Naive thymus-derived CD4-positive, alpha-beta T cell (primary cell): ENCODE measurements at places on chromosomes 4 and X. TPM values are rescaled to one million over a fixed set of nuclear protein-coding genes. Genes with fewer than 3 reads are reported as not detected.

The UBA6 gene
- 43.9 TPM for total RNA-seq

DNA sequence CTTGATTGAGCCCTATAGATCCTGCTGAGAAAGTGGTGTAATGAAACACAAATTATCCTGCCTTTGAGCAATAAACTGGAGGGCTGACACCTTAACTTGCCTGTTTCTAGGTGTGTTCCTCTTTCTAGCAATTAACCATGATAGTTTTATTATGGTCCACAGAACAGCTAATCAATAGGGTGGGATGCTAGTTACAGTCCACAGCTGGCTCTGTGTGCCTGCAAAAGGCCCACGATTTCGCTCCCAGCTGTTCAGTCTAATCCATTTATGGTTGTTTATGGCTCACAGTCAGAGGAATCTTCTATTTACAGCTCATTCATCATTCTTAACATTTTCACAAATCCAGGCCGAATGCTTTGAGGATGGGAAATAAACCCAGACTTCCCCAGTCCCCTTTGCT is 674.9 kb downstream of the SMARCA1 start:
- H3K4me3 ChIP-seq, result no peak overlapping the region
- H3K36me3 ChIP-seq, result no peaks in the 10 kb centered on the region
- no peak for DNase-seq
- no peak overlapping the region for H3K27ac ChIP-seq
- H3K4me1 ChIP-seq, result no peaks in the 10 kb centered on the region

The TMSB15C gene
- total RNA-seq, result 4.6 TPM

DNA sequence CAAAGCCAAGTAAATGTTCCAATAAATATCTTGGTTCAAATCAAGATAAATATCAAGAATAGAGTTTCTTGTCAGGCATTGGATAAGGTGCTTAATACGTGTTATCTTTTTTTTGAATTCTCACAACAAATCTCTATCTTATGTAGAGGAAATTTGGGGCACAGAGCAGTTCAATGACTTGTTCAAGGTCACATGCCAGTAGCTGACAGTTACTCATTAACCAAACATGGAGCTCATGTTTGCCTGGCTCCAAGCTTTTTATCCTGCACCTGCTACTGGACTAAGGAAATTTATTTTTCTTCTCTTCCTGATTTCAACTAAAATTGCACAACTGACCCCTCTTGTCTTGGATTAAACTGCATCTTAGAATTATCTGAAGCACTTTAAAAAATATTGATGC is 76.3 kb downstream of the ATP10D start:
- no peak for DNase-seq
- no peak overlapping the region for H3K27ac ChIP-seq
- no peaks in the 10 kb centered on the region for H3K36me3 ChIP-seq
- H3K4me3 ChIP-seq, result no peak overlapping the region

GRCh38 chrX:54758114-54759055 is 39.7 kb downstream of the ITIH6 start:
- H3K4me1 ChIP-seq, result no peaks in the 10 kb centered on the region
- no peak overlapping the region for H3K27ac ChIP-seq
- H3K36me3 ChIP-seq, result no peaks in the 10 kb centered on the region
- H3K4me3 ChIP-seq, result no peak overlapping the region
- H3K27me3 ChIP-seq, result no peaks in the 10 kb centered on the region
- no peak for DNase-seq

The PNMA5 gene
- not detected for total RNA-seq
